ENCODE measurements at places on chromosomes 4 and X.

- peak; percentile 52 for DNase-seq
Observed at GRCh38 chr4:46844325-46844917, 64.6 kb downstream of the COX7B2 start.

DNA sequence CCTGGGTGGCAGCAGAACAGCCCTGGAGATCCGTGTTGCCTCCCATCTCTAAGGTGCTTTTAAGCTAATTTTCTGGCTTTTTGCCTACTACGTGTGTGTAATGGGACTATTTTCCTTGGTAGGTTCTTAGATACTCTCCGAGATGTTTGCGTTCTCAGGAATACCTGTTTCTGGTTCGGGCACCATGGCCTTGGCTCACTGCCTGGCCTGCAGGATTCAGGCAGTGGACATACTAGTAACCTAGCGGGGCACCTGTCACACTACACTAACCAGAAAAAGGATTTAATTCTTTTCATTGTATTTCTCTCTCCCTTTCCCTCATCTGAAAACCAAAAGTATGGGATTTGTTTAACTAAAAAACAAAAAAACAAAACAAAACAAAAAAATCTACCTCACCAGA, 29.2 kb downstream of the FHIP1A start:
- peak; percentile 56 for DNase-seq

DNA sequence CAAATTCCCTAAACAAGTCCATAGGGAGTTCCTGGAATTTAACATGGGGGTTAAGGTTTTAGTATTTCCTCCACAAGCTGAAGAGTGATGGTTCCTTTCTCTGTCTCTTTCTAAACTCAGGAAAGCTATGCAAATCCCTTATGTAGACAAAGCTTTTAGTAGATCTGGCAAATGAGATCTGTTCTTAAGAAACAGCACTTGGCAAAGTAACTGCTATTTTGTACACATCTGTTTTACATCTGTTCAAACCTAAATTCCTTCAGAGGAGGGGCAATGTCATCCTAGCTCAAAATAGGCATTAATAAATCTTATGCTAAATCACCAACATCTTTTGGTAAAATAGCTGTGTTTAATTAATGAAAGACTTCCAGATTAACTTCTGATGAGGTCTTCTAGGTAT, 137.8 kb upstream of the TBC1D9 start:
- DNase-seq, result no peak

GRCh38 chr4:13427599-13428325, 56.4 kb downstream of the RAB28 start:
- DNase-seq, result no peak

DNA sequence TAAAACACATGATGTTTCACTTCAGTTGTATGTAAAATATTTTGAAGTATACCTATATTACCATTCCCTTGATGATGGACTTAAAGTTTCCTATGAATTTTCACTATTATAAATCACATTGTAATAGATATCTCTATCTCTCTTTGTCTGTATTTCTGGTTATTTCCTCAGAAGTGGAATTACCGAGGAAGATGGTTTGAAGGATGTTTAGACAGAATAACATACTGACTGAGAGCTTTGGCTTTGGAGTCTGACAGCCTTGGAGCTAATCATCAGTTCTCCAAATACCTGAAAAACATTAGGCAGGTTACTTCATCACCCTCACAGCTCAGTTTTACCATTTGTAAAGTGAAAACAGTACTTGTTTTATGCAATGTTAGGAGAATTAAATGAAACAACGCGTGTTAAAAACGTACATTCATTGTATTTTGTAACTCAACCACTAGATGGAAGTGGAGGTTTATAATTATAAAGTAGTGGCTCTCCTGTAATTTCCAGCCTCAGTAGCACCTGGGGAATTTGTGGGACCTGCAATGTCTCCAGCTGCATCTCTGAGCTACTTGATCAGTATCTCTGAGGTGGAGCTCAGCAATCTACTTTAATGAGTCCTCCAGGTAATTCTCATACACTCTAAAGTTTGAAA, 14.3 kb downstream of the JCHAIN start:
- DNase-seq, result peak; percentile 44

GRCh38 chr4:73224886-73225285, 33.7 kb downstream of the ANKRD17 start:
- no peak for DNase-seq

DNA sequence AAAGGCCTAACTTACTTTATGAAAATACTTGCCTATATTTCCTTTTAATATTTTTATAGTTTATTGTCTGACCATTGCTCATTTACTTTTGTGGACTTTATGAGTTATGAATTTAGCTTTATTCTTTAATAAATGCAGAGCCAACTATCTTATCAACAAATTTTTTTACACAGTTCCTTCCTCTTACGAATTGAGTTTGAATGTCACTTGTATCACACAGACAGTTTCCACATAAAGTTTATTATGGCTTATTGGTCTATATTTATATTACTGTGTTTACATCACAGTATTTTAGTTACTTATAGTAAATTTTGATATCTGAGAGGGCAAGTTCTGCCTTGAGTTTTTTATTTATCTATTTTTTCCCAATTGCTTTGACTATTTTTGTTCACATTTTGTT, 450.6 kb downstream of the C4orf33 start:
- no peak for DNase-seq

DNA sequence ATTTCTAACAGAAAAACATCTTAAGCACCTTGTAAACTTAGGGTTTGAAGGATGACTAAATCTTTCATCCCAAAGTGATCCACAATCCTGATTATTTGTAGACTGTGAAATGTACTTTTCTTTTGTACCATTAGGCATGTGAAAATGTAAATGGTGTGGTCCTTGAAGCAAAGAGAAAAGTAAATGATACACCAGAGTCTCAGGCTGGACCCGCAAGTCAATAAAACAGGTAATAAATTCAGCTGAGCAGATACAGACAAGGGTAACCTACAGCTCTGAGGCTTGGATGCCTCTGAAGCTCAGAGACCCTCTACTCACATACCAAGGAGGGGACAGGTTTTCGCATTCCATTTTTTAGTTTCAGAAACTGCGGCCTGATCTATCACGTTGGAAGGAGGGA, 2.8 kb upstream of the LAP3 start:
- no peak for DNase-seq

DNA sequence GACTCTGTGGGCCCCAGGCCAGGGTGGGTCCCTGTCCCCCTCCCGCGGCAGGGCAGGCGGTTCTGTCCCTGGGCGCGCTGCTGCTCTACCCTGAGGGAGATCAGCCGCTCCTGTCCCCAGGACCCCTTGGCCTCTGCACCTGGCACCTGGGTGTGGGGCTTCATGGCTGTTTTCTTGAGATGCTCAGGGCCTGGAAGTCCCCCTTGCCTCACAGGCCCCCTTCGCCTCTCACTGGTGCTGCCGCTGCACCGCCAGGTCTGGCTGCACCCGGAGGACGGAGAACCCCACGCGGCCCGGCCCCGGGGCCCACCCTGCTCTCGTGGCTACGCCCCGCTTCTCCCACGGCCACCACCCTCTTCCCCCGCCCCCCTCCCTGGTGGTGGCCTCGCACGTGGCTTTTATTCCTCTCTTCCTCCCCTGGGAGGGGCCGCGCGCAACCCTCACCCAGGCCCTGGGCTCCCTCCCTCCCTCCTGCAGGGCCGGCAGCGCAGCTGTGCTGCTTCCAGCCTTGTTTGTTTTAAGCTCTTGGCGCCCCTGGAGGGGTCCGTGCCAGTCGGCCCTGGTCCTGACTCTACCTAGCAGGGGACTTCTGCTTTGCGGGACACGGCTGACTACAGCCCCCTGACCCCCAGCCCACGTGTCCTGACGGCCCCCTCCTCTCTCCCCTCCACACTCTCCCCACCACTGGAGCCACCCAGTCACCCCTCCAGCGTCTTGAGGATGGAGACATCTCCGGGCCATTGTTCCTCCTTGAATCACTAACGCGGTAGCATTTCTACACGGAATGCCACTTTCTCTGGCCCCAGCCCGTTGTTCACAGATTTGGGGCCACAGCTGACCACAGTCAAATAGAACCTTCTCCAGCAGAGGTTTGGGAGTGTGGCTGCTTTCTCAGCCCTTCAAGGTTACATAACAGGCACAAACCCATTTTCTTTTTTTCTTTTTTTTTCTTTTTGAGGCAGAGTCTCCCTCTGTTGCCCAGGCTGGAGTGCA, 20.6 kb upstream of the CLDN24 start:
- no peak for DNase-seq

GRCh38 chr4:184417802-184418511, 56.4 kb downstream of the IRF2 start:
- DNase-seq, result peak; percentile 81

- no peak for DNase-seq
Observed at GRCh38 chr4:168868044-168868781, 141.8 kb downstream of the CBR4 start.

GRCh38 chr4:77185686-77186085, 28.7 kb downstream of the CCNG2 start:
- DNase-seq, result peak; percentile 66

GRCh38 chr4:55012363-55013230, 112.8 kb downstream of the KDR start:
- DNase-seq, result no peak

GRCh38 chrX:19177721-19178120, 55.5 kb upstream of the ADGRG2 start:
- no peak for DNase-seq

GRCh38 chrX:3216581-3217180, 129.8 kb downstream of the MXRA5 start:
- no peak for DNase-seq

GRCh38 chr4:70930530-70931256, 28.5 kb downstream of the MOB1B start:
- DNase-seq, result no peak

DNA sequence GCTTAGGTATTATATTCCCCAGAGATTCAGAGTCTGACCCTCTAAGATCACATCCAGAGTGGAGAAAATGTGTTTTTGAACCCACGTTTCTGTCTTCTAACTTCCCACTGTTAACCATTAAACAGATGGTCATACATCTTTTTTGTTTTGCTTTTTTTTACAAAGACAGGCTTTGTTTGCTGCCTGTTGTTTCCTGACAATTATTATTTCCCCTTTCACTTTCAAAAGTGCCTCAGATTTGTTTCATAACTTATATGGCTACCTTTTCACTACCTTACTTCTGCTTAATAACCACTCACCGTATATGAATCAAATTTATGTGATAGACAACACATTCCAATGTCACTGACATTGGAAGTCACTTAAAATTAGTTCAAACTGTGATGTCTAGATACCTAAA, 142.2 kb downstream of the HS3ST1 start:
- DNase-seq, result no peak

DNA sequence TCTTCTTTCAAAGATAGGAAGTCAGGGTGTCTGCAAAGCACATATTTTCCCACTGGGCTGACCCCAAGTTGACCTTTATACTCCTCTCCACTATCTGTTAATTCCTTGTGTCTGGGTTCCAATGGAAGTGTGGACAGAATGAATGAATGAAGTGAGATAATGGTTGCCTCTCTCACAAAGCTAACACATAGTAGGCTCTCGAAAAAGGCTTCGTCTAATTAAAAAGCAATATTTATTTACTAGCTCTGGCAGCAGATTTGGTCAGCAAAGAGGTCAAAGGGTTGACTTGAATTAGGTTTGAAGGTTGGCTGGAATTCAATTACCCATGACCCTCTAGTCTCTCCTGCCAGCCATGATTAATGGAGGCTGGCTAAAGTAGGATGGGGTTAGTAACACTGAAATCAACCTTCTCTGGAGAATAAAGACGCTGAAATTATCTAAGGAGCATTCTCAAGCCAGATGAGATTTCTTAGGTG, 280.3 kb upstream of the KLF3 start:
- no peak for DNase-seq
